A549 (cell line): ENCODE measurements at places on chromosomes 13 and 19.

- DNase-seq = no peak
Measured at GRCh38 chr13:95432141-95432540, 120.4 kb upstream of the CLDN10 start.

- DNase-seq = no peak
Measured at GRCh38 chr13:96544957-96545356, 449.3 kb downstream of the OXGR1 start.

- no peak for DNase-seq
Measured at GRCh38 chr13:98741741-98742435, 10.6 kb downstream of the SLC15A1 start.

GRCh38 chr13:110965038-110965754, 50.3 kb upstream of the ANKRD10 start:
- peak; percentile 28 for DNase-seq

- no peak for DNase-seq
Measured at GRCh38 chr13:20702915-20703779, at the start of gene IL17D. Gene IL17D (plus strand): TSS chr13:20703699. CDS start chr13:20704002, 303 bp downstream.

GRCh38 chr13:67137044-67137735, 92.9 kb downstream of the PCDH9 start:
- DNase-seq = no peak

GRCh38 chr19:4016903-4017638, 9.5 kb downstream of the PIAS4 start:
- no peak for DNase-seq

GRCh38 chr19:42295831-42296525, 6.0 kb upstream of the PRR19 start:
- DNase-seq = peak; percentile 93
